T-cell (primary cell): ENCODE measurements at places on chromosomes 5 and 9.

DNA sequence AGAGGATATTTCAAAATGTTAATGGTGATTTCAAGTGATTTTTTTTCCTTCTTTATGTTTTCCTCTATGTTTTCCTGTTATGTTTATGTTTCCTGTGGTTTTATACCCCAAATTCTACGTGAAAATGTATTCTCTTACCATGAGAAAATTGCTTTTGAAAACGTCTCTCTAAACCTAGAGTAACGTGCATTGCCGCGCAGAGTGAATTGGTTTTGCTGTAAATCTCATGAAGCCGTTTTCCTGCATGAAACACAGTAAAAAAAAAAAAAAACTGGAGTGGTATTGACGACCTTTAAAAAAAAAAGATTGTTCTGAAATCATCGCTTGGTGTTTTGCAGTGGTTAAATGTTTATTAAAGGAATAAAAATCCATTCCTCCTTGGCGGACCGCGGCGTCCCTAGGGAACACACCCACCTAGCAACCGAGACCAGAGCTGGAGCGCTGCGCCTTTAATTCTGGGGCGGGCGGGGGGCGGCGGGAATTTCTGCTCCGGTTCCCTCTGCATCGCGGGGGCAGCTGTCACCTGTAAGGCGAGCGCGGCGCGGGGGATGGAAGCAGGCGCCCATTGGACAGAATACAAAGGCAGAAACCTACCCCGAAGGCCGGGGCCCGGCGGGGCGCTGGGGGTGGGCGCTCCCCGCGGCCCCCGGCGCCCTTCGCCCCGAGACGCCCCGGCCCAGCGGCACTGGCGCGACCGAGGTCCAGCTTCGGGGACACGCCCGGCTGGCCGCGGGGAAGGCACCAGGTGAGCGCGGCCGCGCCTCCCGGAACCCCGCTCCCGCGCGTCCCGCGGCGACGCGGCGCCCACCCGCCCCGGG lies at the start of gene SOWAHA:
SOWAHA (plus strand) TSS at position 522 of the 818 bp plus-strand sequence. CDS start 320 bp downstream, outside the sequence.
- no peak for DNase-seq

DNA sequence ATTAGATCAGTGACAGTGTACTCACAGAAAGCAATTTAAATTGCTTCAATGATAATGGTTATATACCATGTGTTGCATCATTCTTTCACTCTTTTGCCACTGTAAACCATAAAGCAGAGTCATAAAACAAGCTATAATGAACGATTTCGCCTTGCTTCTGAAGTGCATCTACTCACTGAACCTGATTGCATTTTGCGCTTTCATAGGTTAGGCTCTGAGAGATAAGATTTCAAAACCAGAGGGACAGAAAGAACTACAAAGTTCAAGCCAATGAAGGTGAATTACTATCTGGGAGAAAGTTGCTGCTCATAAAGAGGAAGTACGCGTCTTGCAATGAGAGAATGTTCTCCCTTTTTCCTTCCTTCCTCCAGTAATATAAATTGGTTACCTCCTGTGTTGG lies 412.7 kb downstream of the CETN3 start:
- no peak for DNase-seq

DNA sequence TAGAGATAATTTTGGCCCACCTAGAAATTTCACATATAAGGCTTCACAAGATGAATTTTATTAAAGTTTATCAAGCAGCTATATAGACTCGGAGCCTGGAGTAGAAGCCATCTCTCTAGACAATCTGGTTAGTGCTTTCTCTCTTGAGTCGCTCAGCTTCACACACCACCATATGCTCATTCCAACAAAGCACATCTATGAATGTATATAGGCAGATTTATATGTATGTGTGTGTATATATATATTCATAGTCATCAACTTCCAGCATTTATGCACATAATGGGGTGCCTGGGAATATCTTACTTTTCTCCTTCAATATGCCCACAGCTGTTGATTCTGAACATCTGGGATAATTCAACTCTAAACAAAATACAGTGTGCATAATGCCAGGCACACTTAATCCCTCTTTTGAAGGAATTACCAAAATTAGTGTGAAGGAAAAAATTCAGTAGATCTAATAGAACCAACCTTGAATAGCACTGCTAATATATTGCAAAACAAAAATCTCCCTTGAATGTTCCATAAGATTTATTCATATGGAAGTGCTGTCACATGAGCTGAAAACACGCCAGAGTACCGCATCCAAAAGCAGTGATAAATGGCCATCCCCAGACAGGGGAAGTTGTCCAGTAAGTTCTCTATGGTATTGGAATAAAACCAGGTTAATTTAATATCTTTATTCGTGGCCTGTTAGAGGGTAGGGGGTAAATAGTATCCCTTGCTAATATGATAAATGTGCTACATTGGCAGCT lies 56.0 kb upstream of the MOCS2 start:
- no peak for DNase-seq

DNA sequence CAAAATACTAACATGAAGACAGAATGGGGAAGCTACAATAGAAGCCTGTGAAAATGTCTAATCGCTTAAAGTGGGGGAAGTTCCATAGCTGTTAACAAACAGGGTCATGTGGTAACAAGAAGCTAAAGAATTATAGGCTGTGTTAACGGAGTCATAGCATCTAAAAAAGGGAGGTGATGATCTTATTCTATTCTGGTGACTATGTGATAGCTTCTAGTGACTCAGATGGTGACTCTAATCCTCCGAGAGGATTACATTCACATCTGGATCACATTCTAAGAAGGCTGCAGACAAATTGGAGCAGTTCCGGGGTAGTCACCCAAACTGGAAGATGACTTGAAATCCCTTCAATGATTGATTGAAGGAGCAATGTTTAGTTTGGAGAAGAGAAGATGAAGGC lies 142.1 kb downstream of the LIFR start:
- DNase-seq = no peak

DNA sequence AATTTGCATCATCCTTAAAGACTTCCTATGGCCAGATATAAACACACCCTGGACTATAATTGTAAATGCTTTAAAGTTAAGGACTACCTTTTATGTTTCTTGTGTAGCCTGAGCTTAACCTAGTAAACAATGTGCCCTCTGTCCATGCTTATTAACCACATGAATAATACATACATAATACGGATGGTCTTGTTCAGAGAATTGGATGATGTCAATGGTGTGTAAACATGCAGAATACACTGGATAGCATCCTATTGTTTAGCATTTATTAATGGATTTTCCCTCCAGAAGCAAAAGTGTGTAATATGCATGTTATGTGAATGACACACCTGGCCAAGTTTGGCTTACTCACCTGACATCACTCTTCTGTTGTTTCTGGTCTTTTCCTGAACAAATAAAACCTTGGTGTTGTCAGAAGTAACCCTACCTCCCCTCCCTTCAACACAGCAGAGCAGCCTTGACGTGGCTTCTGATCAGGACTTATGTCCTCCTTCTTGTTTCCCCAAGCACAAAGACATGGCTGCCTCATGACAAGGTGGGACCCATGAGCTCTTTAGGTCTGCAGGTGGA lies 517.9 kb downstream of the MTRR start:
- no peak for DNase-seq
